ENCODE measurements at places on chromosomes 16 and 17.

GRCh38 chr16:66298571-66299120 is 67.8 kb upstream of the CDH5 start:
- DNase-seq, result no peak

GRCh38 chr17:34366529-34367107 is 3.6 kb upstream of the CCL1 start:
- no peak for DNase-seq

GRCh38 chr17:35088356-35088880 is 24.9 kb upstream of the RFFL start:
- DNase-seq, result peak; percentile 46

DNA sequence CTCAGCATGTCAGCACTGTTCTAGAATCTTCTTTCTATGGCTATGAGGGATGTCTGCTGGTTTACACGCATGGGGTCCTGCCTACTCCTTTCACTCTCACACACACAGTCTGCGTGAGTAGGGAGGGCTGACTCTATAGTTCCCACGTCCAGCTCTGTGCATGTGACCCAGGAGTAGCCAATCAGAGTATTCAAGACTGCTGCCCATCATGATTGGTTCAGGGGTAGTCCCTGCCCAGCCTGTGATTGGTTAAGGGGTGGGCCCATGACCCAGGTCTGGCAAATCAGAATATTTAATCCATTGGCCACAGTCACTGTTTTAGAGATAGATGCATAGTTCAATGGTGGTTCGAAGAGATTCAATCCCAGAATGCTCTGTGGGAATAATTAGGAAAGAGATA is 151.3 kb upstream of the IRX3 start:
- DNase-seq, result no peak

DNA sequence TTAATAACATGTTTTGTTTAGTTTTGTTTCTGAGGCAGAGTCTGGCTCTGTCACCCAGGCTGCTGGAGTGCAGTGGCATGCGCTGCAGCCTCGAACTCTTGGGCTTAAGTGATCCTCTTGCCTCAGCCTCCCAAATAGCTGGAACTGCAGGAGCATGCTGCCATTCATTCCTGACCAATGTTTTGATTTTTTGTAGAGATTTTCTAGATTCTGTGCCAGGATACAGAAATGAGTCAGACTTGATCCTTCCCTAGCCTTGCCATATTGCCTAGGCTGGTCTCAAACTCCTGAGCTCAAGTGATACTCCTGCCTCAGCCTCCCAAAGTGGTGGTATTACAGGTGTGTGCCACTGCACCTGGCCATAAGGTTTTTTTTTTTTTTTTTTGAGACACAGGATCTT is 17.7 kb downstream of the TAOK1 start:
- DNase-seq, result peak; percentile 13

GRCh38 chr17:40760105-40761016 is 5.2 kb upstream of the KRT25 start:
- no peak for DNase-seq

DNA sequence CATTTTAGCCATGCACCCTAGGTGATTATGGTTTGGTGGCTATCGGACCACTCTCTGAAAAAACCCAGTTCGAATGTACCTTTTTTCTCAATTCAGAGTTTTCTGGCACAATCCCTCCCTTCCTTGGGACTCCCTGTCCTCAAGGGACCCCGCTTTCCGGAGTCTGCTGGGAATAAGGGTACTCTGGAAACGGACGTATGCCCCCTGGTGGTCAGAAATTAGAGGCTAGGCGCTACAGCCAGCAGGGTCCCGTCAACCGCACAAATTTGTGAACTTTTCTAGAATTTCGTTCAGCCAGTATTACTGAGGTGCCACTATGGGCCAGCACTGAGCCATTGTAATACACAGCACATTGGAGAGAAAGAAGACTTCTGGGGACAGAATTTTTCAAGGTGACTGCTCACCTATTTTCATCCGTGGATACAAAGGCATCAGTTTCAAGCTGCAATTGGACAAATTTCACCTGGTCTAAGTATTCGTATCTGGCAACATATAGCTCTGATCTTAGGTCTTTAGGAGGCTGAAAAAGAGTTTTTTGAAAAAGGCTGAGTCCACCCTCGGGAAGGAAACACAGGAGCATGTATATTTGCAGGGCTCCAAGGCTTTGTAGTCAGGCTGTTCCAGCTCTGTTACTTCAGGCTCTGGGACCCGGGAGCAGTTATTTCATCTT is 27.1 kb upstream of the CRYBA1 start:
- peak; percentile 79 for DNase-seq

GRCh38 chr16:69111876-69112230 is 6.4 kb downstream of the HAS3 start:
- DNase-seq, result no peak

GRCh38 chr17:7174603-7175326 is 4.4 kb downstream of the ASGR1 start:
- DNase-seq, result no peak

DNA sequence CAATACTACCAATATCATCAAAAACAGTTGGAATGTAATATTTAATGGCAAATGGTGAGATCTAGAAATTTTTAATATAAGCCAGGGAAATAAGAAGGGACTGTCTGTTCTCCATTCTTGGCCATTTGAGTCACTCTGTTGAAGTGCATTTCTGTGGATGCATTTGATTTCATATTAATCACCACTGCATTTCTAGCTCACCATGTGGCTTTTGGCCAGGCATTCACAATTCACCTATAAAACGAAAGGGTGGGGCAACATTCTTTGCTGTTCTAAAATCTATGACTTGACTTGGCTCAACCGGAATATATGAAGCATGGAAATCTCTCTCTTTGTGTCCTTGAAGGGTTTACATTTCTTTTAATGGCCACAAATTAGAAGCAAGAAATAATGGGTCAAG is 483.0 kb downstream of the SLC39A11 start:
- DNase-seq, result peak; percentile 60

GRCh38 chr16:49703483-49703882 is 152.4 kb downstream of the ZNF423 start:
- DNase-seq, result no peak

- DNase-seq, result peak; percentile 58
These were observed 663 bp downstream of the CYB5D1 start for GRCh38 chr17:7858522-7858810.

- DNase-seq, result no peak
These were observed 28.3 kb upstream of the FAAP100 start for GRCh38 chr17:81580481-81580880.

GRCh38 chr16:586645-587590 is 2.9 kb upstream of the RAB40C start:
- DNase-seq, result no peak

DNA sequence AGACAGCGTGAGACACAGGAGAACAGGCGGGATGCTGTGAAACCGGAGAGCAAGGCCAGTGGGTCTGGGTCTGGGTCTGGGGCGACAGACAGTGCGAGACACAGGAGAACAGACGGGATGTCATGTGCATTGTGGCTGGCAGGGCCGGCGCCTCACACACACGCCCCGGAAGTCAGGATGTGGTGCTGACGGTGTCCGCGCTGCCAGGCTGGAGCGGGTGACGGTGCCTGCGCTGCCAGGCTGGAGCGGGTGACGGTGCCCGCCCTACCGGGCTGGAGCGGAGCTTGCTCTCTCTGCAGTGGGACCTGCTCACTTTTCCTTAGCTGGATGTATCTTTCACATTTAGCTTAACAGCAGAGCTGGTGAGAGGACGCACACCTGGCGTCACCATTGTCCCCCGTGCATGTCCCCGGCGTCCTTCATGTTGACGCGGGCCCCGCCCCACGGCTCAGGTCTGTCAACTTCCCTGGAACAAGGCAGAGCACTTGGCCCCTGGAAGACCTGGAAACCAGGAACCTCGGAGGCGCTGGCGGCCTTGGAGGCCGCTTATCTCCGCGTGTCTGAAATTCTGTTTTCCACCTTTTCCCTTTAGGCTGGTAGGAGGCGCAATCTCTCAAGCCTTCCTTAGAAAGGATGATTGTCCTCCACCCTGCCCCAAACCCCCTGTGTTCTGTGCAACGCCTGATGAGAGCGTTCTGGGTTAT is 43.0 kb upstream of the ZNF750 start:
- no peak for DNase-seq

GRCh38 chr17:146983-147761 is 9.8 kb downstream of the SCGB1C2 start:
- no peak for DNase-seq

DNA sequence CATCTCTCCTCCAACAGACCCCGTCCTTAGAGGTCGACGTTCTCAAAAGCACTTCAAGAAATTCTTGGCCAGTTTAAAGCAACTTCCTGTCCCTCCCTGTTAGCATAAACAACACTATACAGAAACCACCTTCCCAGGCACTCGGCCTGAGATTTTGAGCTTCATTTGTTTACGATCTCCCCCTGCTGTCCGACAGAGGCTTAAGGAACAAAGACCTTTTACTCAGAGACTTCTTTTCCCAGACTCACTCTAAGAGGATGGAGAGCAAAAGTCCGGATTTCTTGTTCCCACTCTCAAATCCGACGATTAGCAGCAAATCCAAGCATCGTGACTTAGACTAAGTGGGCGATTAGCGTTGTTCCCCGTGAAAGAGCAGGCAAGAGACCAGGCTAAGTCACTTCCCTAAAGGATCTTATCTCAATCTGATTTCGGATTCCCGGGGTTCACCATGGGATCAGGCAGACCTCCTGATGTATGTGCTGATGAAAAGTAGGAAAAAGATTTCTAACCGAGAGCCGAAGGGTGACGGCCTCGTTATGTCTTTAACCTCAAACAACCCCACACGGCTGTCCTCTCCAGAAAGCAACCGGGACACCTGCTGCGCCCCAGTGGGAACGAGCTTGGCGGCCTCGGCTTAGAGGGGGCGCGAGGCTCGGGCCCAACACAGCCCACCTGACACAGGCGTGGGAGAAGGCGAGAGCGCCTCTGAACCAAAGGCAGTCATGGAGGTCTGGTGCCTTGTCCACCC is 598 bp downstream of the INPP5K start:
- peak; percentile 89 for DNase-seq

DNA sequence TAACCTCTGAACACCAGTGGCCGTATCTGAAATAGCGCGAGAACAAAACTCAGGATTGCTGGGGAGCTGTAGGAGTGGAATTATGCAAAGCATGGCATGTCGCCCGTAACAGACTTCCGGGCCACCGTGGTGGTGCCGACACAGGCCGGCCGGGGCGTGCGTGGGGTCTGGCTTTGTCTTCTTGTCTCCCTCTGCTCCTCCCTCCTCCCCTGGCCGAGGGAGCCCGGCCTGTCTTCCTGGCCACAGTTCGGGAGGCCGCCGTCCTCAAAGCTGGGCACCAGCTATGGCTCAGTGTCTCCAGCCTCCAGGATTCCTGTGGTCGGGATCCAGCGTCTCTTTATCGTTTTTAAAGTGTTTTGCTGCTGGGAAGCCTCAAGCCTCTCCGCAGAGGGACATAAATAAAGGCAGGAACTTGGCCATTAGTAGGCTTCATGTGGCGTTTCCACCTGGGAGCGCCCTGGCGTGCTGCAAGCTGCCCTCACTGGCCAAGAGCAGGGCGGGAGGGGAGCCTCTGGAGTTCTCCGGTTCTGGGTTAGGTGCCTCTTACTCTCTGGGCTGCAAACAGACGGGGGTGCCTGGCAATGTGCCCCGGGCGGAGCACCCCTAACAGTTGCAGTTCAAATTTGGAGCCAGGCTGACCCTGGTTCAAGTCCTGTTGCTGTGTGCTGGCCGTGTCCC is 22.0 kb upstream of the NPTX1 start:
- peak; percentile 80 for DNase-seq

DNA sequence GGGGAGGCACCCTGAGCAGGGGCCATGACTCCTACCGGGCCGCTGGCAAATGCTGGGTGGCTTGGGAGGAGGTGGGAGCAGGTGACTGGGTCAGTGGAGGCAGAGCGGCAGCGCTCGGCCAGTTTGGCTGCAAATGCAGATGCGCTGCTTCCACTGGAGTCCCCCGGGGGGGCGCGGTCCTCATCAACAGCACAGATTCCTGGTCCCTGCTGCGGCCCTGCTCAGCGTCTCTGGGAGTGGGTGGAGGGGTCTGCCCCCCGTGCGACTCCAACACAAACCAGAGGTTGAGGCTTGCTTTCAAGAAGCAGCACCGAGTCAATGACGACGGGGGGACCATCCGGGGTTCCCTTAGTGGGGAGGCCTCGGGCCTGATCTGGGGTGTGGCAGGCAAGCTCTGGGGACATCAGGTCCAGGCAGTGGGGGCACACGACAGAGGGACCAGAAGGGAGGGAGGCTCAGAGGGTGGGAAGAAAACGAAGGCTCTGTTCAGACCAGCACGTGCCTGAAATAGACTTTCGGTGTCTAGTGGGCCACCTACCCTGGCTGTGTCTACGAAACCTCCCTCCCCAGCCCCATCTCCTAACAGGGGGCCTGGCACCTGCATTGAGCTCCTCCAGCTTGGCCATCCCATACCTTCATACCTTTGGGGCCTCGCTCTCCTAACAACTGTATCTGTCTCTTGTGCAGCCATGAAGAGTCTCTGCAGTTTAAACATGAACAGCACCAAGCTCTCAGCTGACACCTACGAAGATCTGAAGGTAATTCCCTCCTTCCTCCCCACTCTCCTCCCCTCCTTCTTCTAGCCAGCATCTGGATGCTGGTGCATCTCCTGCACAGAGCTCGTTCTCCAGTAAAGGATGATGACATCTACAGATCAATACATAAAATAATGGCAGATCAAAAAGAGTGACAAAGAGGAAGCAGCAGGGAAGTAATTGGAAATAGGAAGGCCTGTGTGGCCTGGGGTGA is 72.5 kb upstream of the PLCG2 start:
- DNase-seq, result no peak

DNA sequence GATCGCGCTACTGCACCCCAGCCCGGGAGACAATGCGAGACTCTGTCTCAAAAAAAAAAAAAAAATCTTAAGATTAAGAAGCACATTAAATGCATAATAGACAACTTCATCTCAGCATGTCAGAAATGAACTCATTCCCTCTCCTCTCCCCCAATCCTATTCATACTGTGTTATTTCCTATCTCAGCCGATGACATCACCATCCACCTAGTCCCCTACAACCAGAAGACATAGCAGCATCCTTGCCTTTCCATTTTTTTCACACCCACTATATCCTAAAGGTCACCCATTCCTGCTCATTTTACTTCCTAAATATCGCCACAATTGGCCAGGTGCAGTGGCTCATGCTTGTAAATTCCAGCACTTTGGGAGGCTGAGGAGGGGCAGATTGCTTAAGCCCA is 81.3 kb downstream of the RPGRIP1L start:
- DNase-seq, result no peak

DNA sequence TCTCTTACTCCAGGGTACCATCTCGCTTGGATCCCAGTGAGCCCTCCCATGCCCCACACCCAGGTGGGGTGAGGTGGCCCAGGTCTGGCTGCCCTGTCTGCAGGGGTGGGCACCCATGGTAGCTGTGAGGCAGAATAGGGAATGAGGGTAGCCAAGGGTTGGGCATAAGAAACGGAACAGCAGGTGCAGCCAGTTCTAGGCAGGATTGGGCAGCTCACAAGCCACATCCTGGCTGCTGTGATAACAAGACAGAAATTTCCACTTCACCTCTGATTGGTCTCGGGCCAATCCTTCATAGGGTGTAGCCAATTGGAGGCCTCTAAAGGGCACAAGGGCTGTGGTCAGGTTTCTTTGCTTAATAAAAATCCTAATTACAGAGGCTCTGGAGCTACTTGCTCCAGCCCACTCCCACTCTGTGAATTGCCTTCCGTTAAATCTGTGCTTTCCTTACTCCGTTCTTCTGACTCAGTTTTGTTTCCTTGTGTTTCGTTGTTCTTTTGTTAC is 1.5 kb upstream of the ARHGDIG start:
- no peak for DNase-seq
